Cerebellum (tissue), 4 donors: ENCODE measurements at places on chromosomes 13 and 19. TPM values are rescaled to one million over a fixed set of nuclear protein-coding genes. Genes with fewer than 3 reads are reported as not detected.
A peak's percentile ranks its signal among the peaks of the same experiment; 100 is the strongest.

The CLEC17A gene
- not detected for total RNA-seq

The DPF1 gene
- total RNA-seq = 16.6 TPM

The MAMSTR gene
- total RNA-seq = 1.1 TPM

GRCh38 chr19:10519421-10519820 lies 2.2 kb upstream of the S1PR5 start:
- no peak for DNase-seq

The ZNF850 gene
- 6.9 TPM for total RNA-seq

The GPR18 gene
- not detected for total RNA-seq

DNA sequence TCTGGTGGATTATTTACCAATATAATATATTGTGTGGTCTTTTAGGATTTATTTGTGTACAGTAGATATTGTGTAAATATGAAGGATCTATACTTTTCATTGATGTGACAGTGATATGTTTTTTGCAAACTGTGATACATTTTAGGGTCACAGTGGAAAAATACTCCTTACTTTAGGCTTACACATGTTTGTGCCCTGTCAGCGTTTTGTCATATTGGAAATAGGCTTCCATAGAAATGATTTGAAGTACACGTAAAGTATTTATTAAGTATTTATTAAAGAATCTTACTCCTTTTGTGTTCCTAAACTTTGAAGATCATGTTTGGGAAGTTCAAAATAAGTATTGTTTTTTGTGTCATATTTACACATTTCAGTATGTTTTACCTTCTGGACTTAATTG lies 5.0 kb downstream of the ZNF808 start:
- no peak for DNase-seq

DNA sequence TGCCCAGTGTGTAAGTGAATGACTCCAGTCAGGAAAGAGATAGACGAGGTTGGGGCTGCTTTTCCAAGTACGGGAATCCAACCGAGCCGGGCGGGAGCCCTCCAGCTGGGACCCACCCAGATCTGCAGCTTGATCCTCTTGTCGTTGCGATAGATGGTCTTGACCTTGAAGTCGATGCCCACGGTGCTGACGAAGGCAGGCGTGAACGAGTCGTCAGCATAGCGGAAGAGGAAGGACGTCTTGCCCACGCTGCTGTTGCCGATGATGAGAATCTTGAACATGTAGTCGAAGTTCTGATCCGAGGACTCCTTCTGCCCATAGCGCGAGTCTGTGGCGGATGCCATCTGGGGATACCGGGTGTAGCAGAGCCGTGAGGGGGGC lies 1.5 kb downstream of the RAB3A start:
- no peak for DNase-seq

DNA sequence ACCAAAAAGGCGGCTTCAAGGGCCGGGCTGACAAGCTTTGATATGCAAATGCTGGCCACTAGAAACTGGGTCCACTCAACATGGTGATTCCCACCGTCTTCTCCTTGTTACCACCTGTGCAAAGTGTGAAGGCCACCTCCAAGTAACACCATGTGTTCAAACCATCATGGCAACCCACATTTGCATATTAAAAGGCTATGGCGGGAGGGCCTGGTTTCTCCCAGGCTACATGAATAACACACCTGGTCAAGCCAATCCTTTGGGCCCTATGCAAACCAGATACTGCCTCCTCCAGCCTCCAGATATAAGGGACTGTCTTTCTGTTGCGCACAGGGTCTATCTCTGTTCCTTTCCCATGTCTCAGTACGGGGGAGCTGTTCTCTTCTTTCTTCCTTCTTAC lies 36.6 kb upstream of the ZSCAN5A start:
- DNase-seq = no peak

DNA sequence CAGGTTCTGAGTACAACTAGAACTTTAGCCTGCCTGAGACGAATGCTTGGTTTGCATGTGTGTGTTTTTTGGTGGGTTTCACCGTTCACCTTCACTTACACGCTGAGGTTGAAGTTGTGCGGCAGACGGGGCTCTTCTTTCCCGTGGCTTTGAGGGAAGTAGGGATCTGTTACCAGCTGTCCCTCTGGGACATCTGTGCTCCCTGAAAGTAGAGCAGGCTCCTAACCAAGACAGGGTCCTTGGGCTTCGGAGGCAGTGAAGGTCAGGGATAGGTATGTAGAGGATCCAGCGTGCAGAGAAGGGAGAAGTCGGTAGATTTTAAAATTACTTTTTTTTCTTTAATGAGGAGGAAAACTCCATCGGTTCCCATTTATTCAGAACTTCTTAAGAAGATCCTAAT lies 48.7 kb downstream of the ZNF536 start:
- no peak for DNase-seq

- DNase-seq = no peak
Observed at GRCh38 chr13:34161931-34162543, 344.1 kb downstream of the RFC3 start.

GRCh38 chr13:90568165-90568564 lies 779.3 kb upstream of the MIR17HG start:
- no peak for DNase-seq

The OR7E24 gene
- total RNA-seq = not detected

DNA sequence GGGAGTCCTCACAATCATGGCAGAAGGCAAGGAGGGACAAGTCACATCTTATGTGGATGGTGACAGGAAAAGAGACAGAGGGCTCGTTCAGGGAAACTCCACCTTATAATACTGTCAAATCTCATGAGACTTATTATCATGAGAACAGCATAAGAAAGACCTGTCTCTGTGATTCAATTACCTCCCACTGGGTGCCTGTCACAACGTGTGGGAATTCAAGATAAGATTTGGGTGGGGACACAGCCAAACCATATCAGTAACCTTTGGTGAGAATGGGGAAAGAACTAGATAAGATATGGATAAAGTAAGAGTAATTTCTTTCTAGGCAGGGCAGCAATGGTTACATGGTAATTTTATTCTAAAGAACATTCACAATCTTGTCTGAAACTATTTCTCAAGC lies 344.9 kb upstream of the KLF12 start:
- no peak for DNase-seq

The KLHL1 gene
- total RNA-seq = 23.2 TPM

The FRY gene
- 76.3 TPM for total RNA-seq

DNA sequence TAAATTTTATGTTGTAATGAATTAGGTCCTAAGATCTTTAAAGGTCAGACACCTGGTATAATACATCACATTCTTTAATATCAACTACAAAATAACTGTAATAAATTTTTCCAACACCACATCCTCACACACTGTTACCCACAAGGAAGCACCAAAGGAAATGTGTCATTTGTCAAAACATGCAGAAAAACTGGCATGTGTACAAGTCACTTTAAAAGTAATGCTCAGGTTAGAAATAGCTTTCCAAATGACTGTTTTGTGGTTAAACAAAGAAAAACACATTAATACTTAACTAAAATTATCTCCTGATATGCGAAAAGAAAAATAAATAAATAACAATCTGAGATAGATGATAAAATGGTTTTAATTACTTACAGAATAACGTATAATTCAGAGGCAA lies 74.7 kb downstream of the MZT1 start:
- DNase-seq = no peak

DNA sequence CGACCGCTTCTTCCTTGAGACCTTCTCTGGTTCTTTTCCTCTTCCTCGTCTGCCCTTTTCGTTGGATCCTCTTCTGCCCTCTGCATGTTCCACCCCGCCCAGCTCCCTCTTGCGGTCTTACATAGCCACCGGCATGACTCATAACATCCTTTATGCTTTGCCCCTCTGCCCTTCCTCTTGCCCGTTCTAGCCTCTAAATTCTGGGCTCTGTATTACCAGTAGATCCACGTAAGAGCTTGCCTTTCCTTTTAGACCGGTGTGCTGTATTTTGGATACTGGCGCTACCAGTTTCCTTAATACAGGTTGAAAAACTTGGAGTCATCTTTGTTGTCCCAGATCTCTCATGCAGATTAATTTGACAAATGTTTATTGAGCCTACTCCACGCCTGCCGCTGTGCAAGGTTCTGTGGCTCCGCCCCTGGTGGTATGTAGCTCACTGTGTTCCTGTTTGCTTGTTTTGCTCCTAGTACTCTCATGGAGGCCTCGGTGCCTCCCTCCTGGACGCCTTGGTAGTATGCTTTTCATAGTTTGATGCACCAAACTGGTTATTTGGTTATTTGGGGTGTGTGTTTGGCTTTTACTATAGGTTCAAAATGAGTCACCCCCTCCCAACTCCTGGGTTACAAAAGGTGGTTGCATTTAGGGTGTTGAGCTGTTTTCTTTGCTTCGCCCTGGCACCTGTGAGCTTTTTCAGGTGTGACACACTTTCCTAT lies 1.7 kb downstream of the GTF3A start:
- peak; percentile 65 for DNase-seq

The ZNF230 gene
- 7.7 TPM for total RNA-seq

DNA sequence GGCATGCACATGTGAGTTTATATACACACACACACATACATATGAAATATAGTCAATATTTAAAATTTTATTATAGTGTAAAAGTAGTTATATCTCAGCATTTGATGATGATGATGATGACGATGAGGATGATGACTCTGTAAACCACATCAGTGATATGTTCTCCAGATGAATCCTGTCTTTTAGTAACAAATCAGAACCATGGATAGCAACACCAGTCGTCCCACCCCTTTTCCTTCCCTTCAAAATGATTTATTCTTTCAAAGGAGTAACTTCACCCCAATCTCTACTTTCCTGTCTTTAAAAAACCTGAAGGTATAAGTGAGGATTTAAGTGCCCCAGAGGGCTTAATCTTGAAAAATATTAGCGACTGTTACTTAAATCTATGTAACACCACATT lies 74.1 kb downstream of the DCLK1 start:
- DNase-seq = no peak

DNA sequence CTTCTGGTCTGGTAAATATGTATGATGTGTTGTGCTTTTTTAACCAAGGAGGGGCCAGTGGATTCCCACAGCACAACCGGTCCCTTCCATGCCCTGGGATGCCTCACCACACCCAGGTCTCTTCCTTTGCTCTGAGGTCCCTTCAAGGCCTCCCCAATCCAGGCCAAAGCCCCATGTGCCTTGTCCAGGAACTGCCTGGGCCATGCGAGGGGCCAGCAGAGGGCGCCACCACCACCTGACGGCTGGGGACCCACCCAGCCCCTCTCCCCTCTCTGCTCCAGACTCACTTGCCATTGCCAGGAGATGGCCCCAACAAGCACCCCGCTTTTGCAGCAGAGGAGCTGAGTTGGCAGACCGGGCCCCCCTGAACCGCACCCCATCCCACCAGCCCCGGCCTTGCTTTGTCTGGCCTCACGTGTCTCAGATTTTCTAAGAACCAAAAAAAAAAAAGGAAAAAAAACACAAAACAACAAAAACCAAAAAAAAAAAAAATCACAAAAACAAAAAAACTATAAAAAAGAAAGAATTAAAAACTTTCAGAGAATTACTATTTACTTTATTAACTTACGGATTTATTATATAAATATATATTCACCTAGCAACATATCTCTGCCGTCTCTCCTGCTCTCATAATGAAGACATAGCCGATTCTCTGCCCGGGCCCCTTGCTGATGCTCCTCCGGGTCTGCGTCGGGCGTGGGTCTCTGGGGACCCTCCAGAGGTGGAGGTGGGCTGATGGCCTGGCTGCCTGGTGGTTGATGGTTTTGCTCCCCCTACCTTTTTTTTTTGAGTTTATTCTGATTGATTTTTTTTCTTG lies 14.4 kb downstream of the CAPN12 start:
- DNase-seq = no peak

- no peak for DNase-seq
Observed at GRCh38 chr13:98609756-98610155, 32.8 kb upstream of the STK24 start.

The CPB2 gene
- total RNA-seq = not detected

GRCh38 chr13:46168783-46169182 lies 13.2 kb downstream of the LCP1 start:
- DNase-seq = no peak

DNA sequence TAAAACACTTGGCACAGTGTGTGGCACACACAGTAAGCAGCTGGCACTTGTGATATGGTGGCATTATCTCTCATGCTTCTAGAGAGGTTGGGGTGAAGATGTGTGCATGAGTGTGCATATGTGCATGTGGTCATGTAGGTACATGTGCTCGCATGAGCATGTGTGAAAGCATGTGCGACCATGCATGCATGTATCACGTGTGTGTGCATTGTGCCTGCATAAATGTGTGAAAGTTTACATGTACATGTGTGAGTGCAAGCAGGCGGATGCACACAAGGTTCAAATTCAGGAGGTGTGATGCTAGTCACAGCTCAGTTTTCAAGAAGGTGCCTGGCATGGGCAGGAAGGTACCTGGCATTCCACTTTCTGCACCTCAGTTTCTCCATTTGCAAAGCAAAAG lies 59.0 kb upstream of the UQCRFS1 start:
- no peak for DNase-seq
